ENCODE measurements at places on chromosomes 5 and 9.

DNA sequence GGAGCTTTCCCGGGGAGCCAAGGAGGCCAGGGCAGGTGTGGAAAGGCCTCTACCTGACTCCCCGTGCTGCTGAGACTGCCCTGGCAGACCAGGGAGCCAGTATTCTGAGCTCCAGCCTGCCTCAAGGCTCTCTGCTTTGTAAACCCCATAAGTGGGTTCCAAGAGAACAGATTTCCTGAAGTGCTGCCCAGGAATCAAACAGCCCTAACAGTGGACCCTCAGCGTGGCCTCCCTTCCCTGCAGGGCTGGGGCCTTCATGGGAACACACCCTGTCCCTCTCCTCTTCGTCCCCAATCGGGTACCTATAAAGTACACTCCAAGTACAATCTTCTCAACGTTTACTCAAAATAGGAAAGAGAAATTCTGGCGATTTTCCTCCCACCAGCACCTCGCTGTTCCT lies 252.5 kb downstream of the FSTL4 start:
- DNase-seq, result no peak

DNA sequence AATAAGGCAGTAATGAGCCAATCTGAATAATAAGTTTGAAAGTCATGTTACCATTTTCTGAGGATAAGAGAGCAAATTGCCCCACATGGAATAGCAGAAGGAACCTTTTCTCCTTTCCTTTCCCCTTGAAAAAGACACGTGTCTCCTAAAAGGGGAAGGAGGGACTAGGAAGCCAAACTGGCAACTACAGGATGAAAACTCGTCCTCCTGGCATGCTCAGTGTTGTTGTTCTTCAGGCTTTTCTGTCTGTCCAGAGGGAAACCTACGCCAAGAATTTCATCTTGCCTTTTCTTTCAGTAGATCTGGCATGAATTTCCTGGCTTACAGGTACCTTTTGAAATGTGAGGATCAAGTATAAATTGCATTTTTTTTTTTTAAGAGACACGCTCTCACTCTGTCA lies 355.9 kb upstream of the TLE4 start:
- DNase-seq, result no peak

- DNase-seq, result no peak
These were observed 68.0 kb upstream of the FANCC start for GRCh38 chr9:95385521-95385920.

DNA sequence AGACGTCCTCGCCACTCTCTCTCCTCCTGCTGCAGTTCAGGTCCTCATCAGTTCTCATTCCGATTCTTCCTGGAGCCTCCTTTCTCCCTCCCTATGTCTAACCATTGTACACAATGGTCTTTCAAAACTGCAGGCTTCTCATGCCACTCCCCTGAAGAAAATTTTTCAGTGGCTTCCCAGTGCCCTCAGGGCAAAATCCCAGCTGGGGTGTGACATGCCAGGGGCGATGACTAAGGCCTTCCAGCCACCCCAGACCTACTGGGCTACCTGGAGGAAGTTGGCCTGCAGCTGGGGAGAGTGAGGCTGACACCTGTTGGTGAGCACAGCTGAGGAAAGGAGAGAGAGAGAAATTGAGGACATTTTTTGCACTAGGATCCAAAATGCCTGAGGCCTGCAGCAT lies 65.2 kb downstream of the SREK1 start:
- peak; percentile 82 for DNase-seq

DNA sequence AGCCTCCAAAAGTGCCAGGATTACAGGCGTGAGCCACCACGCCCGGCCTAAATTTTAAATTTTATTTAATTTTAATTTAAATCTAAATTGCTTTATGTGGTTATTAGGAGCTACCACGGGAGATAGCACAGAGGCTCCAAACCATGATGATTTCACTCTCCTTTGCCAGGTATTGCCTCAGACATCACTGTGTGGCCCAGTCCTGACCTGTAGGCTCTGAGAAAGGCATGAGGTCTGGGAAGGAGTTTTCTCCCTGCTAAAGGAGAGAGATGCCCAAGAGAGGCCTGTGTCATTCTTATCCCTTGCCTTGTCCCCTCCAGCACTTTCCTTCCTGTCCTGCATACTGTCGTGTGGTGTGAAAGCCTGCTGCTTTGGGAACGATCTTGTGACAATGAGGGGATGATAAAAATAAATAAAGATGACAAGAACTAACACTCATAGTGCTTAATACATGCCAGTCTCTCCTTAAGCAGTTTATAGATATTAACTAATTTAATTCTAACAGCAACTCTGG lies 37.0 kb upstream of the BASP1 start:
- no peak for DNase-seq

DNA sequence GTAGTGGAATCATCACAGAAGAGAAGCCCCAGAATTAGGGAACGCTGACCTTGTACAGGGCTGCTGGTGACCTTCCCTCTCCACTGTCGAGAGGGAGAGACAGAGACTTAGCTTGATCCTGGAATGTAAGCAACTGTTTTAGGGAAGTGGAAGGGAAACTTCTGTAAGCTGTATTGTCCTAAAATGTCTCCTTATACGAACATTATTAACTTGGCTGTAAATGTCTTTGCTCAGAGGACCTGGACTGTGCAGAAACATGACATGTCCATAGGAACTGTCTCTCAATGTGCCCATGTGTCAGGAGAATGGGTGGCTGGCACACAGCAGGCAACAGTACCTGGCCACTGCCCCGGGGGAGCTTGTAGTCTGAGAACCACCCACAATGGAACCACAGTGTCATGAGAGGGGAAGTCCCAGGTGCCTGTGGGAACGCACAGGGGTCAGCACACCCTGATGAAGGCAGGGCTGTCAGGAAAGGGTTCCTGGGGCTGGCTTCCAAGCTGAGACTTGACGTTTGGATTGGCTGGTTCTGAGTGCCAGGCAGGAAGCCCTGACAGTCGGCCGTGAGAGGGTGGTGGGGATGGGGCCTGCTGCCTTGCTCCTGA lies 34.0 kb downstream of the DAP start:
- DNase-seq, result no peak

GRCh38 chr9:120099065-120099464 lies 480.9 kb downstream of the CDK5RAP2 start:
- DNase-seq, result no peak

DNA sequence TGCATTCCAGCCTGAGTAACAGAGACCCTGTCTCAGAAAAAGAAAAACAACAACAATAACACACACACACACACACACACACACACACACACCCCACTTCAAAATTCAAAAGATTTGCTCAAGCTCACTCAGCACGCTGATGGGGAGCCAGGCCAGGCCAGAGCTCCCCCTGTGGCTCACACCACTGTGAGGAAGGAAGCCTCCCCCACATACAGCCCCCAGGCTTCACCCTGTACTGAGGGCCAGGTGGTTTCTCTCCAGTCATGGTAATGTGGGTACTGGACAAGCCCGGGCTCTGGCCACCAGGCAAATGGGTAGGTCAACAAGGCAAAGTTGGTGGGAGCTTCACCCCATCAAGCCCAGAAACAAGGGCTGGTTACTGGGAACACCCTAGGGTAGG lies 19.0 kb downstream of the ATOX1 start:
- DNase-seq, result no peak

- DNase-seq, result no peak
These were observed 1.6 kb downstream of the ANXA2R start for GRCh38 chr5:43038496-43038989.

DNA sequence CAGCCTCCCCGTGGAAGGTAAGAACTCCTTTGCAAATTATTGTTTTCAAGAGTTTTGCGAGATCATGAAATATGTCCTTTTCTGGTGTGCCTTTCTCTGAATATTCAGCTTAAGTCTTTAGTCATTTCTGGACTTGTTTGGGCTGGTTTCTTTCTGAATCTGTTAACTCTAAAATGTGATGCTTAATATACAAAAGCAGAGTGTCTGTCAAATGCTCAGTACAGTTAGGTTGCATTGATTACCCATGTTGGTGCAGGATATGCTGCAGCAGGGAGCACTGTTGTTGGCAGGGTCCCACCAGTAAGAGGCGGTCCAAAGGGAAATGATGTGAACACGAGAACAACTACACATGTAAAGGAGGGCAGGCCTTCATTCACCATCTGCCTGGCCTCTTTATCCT lies 47.7 kb downstream of the SPTAN1 start:
- DNase-seq, result no peak

GRCh38 chr5:80387063-80387768 lies 20.6 kb upstream of the ZFYVE16 start:
- no peak for DNase-seq

GRCh38 chr5:126188804-126189203 lies 234.4 kb upstream of the GRAMD2B start:
- DNase-seq, result peak; percentile 11

GRCh38 chr5:107501965-107502675 lies 168.6 kb downstream of the EFNA5 start:
- peak; percentile 37 for DNase-seq

DNA sequence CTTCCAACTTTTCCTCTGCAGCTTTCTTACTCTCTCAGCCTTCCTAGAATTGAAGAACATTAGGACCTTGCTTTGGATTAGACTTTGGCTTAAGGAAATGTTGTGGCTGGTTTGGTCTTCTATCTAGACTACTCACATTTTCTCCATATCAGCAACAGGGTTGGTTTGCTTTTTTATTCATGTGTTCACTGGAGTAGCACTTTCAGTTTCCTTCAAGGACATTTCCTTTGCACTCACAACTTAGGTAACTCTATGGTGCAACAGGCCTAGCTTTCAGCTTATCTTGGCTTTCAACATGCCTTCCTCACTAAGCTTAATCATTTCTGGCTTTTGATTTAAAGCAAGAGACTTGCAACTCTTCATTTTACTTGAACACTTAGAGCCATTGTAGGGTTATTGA lies 153.1 kb downstream of the CCDC192 start:
- no peak for DNase-seq

GRCh38 chr5:85671223-85671970 lies 946.3 kb upstream of the COX7C start:
- DNase-seq, result no peak

- no peak for DNase-seq
These were observed 86.0 kb upstream of the TNFSF8 start for GRCh38 chr9:115016344-115016743.

- DNase-seq, result no peak
These were observed 6.5 kb upstream of the NEK6 start for GRCh38 chr9:124251204-124251603.
